ENCODE measurements at places on chromosomes 13 and 19.
A peak's percentile ranks its signal among the peaks of the same experiment; 100 is the strongest.

GRCh38 chr13:80901111-80901510, 560.2 kb upstream of the SPRY2 start:
- DNase-seq: no peak

GRCh38 chr13:49502954-49503353, 7.2 kb downstream of the PHF11 start:
- DNase-seq: no peak

GRCh38 chr13:33867472-33867871, 49.5 kb downstream of the RFC3 start:
- DNase-seq: no peak

DNA sequence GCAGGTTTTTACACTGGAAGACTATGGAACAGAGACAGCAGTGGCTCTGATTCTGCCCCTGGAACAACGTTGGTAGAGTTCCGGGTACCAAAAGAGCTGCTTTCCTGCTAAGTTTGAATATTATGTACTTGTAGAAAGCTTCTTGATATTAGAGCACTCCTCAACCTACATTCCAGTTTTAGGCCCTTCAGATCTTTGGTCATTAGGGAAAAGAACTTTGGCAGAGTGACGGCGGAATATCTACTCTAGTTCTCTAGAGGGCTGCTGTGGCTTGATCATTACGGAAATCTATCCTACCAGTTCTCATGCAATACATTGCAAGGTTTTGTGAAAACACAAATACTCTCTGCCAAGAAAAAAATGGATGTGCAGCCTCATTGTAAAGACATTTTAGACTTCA, 415.7 kb downstream of the DIAPH3 start:
- no peak for DNase-seq

DNA sequence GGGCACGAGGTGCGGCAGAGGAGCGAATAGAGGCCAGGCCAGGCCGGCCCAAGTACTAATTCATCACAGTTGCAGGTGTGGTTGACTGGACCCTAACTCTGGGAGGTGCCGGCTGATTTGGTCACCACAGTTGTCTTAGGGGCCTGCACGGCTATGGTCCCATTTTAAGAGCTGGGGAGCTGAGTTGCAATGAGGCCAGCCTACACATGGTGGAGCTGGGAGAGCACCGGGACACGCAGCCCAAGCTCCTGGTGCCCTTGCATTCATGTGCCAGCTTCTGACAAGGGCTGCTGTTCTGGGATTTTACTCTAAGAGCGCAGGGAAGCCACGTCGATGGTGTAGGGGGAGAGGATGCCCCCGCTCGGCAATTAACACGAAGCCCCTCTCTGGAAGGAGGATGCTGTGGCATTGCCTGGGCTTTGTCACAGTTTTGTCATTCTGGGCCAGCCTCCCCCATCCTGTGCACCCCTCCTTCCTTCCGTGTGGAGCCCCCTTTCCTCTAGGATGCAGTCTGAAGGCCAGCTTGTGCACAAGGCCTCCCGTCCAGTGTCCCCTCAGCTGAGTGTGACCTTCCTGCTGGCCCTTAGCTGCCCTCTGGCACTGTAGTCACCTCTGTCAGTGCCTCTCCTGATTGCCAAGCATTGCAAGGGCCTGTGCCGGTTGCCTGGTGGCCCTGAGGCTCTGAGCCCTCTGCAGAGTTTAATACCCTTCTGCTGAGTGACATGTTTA, 109.4 kb upstream of the C1QTNF9B start:
- DNase-seq: no peak

DNA sequence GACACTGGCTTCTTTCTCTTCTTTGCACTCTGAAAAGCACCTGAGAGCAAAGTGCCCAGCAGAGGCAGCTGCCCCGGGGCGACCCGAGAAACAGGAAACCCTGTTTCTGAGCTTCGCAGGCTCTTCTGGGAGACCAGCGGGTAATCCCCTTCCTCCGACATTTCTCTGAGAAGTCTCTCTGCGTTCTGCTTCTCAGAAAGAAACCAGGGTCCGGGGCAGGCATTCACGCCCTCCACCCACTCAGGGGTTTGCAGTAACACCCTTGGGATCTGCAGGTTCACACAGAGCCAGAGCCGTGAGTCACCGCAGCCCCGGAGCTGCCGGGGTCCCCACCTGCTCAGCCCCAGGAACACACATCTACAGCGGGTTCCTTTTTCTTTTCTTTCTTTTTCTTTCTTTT, 86.0 kb downstream of the GADD45B start:
- no peak for DNase-seq

GRCh38 chr19:16860118-16860517, 28.7 kb upstream of the F2RL3 start:
- no peak for DNase-seq

DNA sequence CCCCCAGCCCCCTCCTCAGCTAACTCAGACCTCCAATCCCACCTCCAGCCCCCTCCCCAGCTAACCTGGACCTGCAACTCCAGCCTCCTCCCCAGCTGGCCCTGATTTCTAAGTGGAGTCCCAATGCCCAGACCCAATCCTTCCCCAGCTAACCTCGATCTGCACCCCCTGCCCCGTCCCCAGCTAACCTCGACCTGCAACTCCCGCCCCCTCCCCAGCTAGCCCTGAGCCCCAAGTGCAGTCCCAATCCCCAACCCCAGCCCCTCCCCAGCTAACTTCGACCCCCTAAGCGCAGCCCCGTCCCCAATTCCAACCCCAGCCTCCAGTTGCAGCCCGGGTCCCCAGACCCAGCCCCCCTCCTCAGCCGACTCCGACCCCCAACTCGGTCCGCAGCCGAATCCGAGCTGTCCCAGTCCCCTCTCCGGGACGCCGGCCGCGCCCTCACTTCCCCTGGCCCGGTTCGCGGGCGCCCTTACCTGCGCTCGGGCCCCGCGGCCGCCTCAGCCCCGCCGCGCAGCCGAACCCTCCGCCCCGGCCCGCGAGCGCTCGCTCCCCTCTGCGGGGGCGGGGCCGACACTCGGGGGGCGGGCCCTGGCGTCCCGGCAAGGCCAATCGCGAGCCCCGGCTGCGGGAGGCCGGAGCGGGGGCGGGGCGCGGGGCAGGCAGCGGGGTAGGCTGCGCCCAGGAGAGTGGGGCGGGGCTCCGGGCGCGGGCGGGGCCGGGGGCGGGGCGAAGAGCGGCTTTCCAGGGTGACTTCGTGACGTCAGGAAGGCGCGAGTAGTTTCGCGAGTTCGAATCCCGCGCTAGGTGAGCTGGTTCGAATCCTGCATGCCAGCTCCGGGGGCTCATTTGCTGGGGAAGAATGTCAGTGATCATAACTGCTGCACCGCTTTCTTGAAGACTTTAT, at the start of gene GNG7:
Gene GNG7, minus strand, starts transcription at position 525 of the 907 bp plus-strand sequence. CDS start 182,006 bp downstream, outside the sequence.
- DNase-seq: peak; percentile 92

GRCh38 chr13:23899555-23899954, 2.3 kb upstream of the C1QTNF9B start:
- peak; percentile 27 for DNase-seq

DNA sequence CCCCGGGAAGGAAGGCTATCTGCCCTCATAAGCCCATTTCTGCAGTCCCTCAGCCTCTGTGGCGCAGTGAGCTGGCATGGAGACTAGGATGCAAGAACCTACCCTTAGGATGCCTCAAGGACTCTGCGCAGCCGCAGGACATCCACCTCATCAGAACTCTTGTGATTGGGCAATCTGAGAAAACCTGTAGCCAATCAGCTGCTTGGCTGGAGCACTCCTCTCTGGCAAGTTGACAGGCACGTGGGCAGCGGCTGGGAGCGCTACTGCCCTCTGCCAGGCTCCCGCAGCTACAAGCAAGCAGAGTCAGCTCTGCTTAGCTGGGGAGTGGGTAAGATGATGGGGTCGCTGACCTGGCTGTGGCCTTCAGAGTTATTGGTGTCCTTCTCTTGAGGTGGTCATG, 1.5 kb upstream of the ECSIT start:
- DNase-seq: peak; percentile 87

- DNase-seq: no peak
These were observed 23.2 kb upstream of the CYP2A13 start for GRCh38 chr19:41064974-41065569.

- DNase-seq: no peak
These were observed 20.4 kb downstream of the RBM26 start for GRCh38 chr13:79385694-79386093.
